Activated naive CD4-positive, alpha-beta T cell treated with anti-CD3 and anti-CD28 coated beads, Interleukin-2, amount 50 U/mL, for 72 hours (primary cell): ENCODE measurements at places on chromosomes 2 and 18. TPM values are rescaled to one million over a fixed set of nuclear protein-coding genes. Genes with fewer than 3 reads are reported as not detected.

Gene HNMT
- not detected for total RNA-seq

Gene SLC9A4
- 0.07 TPM for total RNA-seq

Gene ABCB11
- not detected for total RNA-seq

Gene GNLY
- 24.0 TPM for total RNA-seq

Gene VWA3B
- total RNA-seq, result not detected

Gene CNGA3
- not detected for total RNA-seq

Gene ZC3H6
- total RNA-seq, result 11.1 TPM

Gene CTNNA2
- not detected for total RNA-seq

Gene SLC35F6
- 5.1 TPM for total RNA-seq

Gene TMEM163
- 0.16 TPM for total RNA-seq

Gene LOXHD1
- 0.14 TPM for total RNA-seq

Gene PAX3
- not detected for total RNA-seq

Gene PSTPIP2
- total RNA-seq, result 8.3 TPM

Gene CAPN13
- not detected for total RNA-seq

Gene OXER1
- total RNA-seq, result 0.25 TPM

Gene LRRC30
- total RNA-seq, result not detected

Gene IL36RN
- not detected for total RNA-seq

Gene PLGLB2
- total RNA-seq, result 2.7 TPM

Gene SLC5A7
- not detected for total RNA-seq

Gene PRSS56
- total RNA-seq, result not detected

Gene TMEM198
- 6.1 TPM for total RNA-seq

Gene SGPP2
- 1.3 TPM for total RNA-seq

Gene SLC40A1
- total RNA-seq, result 4.6 TPM

Gene UGT1A4
- total RNA-seq, result not detected

Gene DLX2
- not detected for total RNA-seq

Gene SULT1C4
- not detected for total RNA-seq

Gene TMEM37
- total RNA-seq, result not detected

Gene GPR148
- not detected for total RNA-seq

Gene NEU4
- total RNA-seq, result 1.1 TPM

Gene RFX8
- total RNA-seq, result 0.76 TPM

Gene CGREF1
- total RNA-seq, result 0.50 TPM

Gene REG3G
- total RNA-seq, result not detected

Gene AQP12A
- total RNA-seq, result not detected

Gene CELF4
- total RNA-seq, result not detected

Gene ITGB6
- total RNA-seq, result not detected

Gene FAM124B
- 0.45 TPM for total RNA-seq

Gene SLC11A1
- not detected for total RNA-seq

Gene SCG2
- not detected for total RNA-seq

Gene MYOM1
- 1.8 TPM for total RNA-seq

Gene ADGRF3
- 0.57 TPM for total RNA-seq

Gene SLC4A3
- total RNA-seq, result not detected

Gene NOL4
- total RNA-seq, result not detected

Gene PROM2
- 0.86 TPM for total RNA-seq

Gene C2orf80
- total RNA-seq, result not detected

Gene STAMBP
- total RNA-seq, result 76.0 TPM
